ENCODE measurements at places on chromosomes 16 and 17.

DNA sequence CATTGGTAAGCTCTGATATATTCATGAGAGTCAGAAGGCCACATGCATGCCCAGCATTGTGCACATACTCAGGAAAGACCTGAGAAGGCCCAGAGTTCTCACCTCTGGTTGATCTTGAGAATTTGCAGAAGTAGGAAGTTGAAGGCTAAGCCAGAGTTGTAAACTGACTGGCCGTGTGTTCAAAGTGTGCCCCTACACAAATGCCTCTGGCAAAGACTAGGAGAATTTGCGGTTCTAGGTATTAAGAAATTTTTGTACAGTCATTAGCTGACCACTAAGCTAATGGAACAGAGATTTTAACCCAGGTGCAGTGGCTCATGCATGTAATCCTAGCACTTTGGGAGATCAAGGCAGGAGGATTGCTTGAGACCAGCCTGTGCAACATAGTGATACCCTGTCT lies 25.0 kb downstream of the FBXL20 start:
- DNase-seq: no peak

DNA sequence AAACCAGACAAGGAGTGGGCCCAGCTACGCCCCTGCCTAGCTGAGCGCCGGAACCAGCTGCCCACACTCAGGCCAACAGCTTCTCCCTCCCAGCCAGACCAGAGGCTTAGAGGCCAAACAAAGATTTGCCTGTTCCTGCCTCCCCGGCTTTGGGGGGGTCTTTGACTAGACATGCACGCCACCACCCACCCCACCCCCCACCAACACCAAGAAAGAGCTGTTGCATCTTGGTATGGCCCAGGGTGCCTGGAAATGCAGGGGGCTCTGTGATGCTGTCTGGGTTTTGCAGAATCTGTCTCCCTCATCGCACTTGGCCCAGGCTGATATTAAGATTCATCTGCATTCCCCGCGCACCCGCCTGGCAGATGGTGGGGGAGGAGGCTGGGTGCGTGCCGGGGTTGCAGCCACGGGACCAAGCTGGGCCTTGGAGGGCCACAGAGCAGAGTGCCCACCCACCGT lies 1.3 kb upstream of the NXPH3 start:
- peak; percentile 52 for DNase-seq

DNA sequence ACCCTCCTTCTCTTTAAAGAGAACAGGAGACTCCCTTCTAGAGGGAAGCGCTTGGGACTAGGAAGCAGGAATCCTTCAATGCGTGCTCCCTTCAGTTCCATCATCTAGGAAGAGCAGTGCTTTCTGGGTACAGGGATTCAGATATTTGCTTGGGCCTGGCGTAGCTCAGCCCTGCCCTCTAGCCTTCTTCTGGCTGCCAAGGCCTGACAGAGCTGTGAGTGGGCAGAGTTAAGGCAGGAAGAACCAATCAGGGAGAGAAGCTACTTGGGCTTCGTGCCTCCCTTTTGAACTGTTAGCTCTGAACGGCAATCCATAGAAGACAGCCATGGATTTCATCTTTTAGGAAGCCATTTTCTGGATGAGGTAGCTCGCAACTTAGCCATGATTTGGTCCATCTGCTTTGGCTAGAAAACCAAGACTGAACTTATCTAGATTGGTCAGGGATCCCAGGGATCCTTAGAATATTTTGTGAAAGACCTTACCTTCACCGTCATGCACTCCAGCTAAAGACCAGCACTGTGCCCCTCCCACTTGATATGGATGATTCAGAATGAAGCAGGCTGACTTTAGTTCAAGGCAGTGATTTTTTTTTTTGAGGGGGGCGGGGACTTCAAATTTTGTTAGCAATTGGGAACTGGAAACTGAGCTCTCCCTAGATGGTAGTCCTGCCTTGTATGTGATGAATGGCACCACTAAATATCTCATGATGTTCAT lies 2.5 kb upstream of the CORO6 start:
- DNase-seq: peak; percentile 86

DNA sequence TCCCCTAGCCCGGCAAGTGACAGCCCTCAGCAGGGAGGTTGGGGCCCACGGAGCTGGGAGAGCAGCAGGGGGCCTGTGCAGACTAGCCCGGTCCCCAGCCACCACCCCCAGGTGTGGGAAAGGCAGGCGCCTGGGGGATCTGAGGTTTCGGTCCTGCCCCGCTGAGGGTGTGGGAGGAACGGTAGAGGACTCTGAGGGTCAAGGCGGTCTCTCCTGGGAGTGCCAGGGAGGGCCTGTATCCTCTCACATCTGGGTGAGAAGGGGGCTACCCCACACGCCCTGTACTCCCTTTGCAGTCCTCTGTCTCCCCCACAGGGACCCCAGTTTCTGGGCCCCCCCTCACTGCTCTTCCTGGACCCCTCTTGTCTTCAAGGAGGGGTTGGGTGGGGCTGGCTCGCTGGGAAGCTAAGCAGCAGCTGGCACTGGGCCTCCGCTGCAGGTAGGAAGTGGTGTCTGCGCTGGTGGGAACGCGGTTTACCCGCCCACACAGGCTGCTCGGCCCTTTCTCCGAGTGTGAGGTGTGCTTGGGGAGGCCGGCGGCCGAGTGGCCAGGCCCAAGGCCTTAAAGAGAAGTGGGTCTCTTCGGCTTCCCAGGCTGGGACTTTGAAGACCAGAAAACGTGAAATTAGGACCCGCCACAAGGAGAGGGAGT lies 15.4 kb downstream of the CD7 start:
- no peak for DNase-seq

DNA sequence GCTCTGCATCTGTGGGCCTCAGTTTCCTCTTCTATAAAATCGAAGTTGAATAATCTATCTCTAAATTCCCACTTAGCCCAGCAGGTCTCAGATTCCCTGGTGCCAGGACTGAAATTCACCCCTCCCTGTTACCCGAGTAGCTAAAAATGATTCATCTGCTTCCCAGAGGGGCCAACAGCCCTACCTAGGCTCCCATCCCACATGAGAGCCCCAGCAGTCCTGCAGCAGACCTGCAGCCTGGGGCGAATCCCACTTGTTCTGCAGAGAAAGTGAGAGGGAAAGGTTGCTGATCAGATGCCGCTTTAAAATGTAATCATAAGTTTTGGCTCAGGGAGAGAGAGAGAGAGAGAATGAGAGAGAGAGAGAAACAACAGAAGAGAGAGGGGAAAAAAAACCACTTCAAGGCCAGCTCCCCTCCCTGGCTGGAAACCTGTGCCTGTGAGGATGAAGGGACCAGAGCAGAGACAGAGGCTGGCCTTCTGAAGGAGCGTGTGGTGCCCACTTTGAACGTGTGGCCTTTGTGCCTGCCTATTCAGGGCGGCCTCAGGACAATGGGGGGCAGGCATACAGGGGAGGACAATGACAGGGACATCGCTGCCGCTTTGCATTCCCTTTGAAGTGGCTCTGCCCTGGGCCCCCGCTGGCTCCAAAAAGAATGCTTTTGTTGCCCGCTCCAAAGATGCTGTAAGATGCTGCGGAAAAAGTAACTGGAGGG lies 85.2 kb upstream of the NKD1 start:
- DNase-seq: no peak

DNA sequence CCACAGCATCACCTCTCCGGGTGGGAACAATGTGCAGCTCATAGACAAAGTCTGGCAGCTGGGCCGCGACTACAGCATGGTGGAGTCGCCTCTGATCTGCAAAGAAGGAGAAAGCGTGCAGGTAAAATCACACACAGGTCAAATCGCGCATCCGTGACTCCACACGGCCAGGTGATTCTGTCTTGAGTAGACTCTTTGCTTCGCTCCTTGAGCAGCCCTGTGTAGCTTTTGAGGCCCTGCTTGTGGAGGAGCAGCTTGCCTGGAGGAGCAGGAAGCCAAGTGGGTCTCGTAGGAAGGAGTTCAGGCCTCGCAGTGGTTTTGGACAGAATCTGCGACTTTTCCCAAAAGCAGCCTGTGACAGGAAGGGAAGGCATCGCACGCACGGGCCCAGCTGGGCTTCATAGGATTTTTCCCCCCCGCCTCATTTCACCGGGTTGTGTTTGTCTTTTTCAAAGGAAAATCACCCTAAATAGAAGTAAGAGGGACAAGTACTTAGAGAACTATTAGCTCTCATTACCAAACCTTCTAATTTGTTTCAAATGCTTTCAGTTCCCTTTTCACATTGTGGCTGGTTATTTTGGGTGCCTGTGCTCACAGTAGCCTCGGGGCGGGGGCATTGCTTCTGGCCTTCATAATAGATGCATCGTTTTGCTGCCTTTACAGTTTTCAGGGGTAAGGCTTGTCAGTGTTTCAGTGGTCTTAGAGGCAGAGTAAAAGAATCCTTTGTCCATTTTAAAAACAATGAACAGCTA lies 71.5 kb downstream of the SEC14L1 start:
- peak; percentile 79 for DNase-seq

GRCh38 chr17:16923904-16924695 lies 47.8 kb downstream of the TNFRSF13B start:
- DNase-seq: no peak

All from pons (tissue), 1 donor.